ENCODE measurements at places on chromosomes 1 and 21. TPM values are rescaled to one million over a fixed set of nuclear protein-coding genes. Genes with fewer than 3 reads are reported as not detected.

DNA sequence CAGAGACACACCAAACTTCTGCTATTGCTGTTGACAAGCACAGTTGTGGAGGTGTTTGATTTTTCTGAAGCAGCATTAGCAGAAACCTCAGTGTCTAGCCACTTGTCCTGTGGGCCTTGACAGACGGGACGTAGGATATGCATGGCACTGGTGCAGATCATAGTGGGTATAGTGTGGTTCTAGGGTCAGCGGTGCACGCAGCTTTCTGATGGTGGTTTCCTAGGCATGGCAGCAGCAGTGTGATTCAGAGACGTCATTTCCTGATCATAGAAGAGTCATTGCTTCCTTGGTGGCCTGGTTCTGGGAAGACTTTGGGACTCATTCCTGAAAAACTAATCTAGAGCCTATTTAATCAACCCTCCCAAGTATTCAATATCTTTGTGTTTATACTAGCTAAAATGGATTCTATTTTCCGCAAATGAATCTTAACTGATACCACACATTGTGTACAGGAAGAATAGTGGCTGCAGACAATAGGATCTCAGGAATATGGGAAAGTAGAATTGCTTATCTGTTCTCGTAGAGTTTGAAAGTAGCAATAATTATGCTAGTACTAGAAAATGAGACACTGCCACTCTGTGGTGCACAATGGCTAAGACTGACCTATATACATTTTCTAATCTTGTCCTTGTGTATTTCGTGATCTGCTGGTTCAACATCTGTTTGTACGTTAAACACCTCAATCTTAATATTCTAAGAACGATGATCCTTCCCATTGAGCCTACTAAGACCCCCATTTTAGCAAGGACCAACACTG, 2.8 kb upstream of the USP1 start:
- DNase-seq = no peak

Gene KRTAP13-2
- total RNA-seq = not detected

Gene AMY2A
- 0.33 TPM for total RNA-seq

- DNase-seq = no peak
Observed at GRCh38 chr21:26194326-26194725, 23.8 kb upstream of the APP start.

GRCh38 chr21:38352536-38353219, 95.9 kb downstream of the KCNJ15 start:
- peak; percentile 72 for DNase-seq

DNA sequence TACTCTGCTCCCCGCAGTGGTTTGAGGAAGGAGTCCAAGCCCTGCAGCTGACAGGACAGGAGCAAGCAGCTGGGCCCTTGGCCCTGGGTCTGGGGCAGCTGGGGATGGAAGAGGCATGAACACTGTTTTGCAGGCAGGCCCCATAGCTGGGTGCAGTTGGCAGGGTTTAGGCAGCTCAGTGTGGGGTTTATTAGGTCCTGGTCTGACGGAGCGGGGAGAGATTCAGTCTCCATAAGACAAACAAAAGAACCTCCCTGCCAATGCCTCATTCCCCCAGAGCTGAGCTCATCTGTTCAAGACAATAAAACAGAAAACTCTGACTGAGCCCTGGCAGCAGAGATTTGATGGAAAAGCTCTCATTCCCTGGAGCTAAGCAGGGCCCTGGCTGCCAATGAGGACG, 37.3 kb downstream of the OLFML2B start:
- DNase-seq = no peak

Measured in K562 (cell line).